ENCODE measurements at places on chromosomes 5 and 9.

DNA sequence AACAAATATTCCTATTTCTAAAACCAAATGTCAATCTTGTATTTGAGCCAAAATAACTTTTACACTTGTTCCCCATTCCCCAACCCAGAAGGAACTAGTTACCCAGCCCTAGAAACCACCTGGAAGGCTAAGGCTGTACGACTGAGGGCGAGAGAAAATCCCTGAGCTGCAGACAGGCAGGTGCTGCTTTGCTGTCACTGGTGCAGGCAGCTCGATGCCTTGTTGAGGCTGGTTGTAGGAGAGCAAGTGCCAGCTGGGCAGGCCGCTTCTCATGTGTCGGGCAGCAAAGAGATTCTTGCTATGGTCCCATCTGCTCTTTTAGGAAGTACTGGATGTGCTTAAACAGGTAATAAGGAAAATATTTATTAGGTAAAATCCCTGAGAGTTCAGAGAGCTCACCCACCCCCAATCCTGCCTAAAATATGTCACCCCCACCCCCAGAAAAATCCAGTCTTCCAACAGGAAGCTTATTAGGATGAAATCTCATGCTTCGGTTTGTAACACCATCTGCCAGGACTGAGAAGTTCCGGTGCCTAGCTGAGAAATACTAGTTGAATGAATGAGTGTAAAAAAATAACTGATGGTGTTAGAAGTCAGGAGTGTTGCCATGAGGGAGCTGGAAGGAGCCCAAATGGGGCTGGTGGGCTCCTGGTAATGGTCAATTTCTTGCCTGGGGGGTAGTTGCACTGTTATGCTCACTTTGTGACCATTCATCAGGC lies 91.1 kb upstream of the DMRT1 start:
- no peak for DNase-seq

- DNase-seq: no peak
Measured at GRCh38 chr5:130260481-130260880, 356.2 kb downstream of the CHSY3 start.

GRCh38 chr9:131682261-131682660 lies 57.6 kb downstream of the RAPGEF1 start:
- DNase-seq: no peak

DNA sequence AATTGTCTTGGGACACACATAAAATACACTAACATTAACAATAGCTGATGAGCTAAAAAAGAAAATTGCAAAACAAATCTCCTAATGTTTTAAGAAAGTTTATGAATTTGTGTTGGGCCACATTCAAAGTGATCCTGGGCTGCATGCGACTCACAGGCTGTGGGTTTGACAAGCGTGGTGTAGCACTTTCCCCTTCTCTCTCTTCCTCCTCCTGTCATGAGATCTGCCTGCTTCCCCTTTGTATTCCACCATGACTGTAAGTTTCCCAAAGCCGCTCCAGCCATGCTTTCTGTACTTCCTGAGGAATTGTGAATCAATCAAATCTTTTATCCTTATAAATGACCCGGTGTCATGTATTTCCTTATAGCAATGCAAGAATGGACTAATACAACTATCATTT lies 178.0 kb downstream of the TLR4 start:
- no peak for DNase-seq

GRCh38 chr5:176469296-176469695 lies 21.1 kb downstream of the FAF2 start:
- DNase-seq: no peak

DNA sequence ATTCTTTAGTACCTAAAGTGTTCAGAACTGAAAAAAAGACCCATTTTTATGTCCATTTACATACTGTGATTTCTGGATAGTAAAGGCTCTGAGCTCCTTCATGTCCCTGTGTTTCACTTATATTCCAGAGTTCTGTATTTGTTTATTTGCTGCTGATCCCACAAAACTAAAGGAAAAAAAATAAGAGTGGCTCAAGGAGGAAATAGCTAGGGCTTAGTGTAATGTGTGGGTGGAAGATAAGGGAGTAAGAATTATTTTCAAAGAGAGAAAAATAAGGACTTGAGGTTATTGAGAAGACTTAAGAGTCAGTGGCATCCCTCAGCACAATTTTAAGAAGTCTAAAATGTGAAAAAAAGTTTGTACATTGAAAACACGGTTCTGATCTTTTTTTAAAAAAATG lies 46.0 kb downstream of the ENTREP1 start:
- no peak for DNase-seq
